ENCODE measurements at places on chromosomes 1 and 21.

DNA sequence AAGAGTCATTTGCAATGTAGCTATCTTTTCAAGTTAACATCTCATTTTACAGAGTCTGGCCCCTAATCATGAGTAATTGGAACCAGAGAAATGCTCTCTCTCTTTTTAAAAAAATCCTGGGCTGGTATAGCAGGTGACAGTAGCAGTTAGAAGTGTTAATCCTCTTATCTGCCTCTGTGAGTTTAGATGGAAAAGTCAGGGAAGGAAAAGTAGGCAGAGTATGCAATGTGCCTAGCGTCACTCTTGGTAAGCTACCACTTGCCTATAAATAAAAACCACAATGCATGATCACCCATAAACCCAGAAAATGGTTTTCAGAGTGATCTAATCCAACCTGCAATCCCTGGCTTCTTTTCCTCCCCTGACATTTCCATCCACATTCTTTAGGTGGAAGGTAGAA is 43.2 kb downstream of the UTP25 start:
- no peak for DNase-seq

GRCh38 chr21:45764792-45765191 is 121.3 kb downstream of the PCBP3 start:
- no peak for DNase-seq

DNA sequence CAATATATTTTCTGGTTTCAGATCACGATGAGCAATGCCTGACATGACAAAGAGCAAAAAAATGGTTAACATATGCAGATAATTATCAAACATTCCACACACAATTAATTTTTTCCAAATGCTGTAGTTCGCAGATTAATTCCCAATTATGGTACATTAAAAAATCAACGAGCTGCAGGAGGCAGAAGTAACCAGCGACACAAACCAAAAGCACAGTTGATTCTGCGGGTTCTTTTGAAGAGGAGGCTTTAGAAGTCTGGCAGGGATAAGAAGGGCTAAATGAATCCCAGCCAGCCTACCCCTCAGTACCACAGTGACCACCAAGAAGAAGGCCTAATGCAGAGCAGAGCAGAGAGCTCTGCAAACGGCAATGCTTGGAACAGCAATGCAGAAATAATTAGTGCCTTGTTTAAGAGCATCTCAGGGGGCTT is 17.0 kb upstream of the KNCN start:
- no peak for DNase-seq

DNA sequence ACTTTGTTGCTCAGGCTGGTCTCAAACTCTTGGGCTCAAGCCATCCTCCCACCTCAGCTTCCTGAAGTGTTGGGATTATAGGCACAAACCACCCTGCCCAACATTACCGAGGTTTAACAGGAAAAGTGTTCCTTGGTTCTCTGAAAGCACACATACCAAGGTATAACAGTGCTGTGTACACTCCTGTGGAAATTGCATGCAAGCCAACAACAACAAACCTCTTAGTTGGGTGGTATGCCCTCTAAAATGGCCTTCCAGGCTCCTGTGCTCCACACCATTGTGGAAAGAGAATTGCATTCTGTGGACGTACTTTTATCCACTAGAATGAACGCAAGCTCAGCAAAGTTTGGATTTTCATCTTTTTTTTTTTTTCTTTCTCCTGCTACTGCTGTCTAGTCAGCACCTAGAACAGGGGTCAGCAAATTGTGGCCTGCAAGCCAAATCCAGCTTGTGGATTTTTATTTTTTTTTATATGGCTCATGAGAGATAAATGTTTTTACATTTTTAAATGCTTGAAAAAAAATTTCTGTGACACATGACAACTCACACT is 192.2 kb upstream of the TNR start:
- DNase-seq: no peak

DNA sequence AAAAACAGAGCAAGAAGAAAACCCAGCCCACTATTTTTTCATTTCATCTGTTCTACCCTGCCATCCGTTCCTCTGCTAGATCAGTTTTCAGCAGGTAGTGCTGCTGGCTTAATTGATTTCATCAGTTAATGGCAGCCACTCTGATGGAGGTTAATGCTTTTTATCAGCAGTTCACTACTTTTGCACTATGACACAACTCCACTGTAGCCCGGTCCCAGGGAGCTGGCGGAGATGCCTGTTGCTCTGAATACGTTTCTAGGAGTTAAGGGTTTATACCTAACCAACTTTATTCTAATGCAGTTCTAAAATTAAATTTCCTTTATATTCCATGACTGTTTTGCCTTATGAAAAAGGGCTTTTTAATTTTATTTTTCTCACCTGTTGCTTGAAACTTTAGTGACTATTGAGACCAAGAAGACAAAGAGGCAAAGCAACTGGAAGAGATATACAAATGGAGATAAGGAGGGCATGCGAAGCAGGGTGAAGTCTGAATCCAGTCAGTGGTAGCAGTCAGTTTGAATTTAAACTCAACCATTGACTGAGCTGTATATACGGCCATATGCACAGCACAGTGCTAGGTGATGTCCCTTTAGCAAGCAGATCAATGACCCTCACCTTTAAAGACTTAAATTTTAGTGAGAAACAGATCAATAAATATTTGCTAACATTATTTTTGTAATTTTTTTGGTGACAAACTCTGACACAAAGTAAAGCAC is 477.9 kb downstream of the LMO4 start:
- no peak for DNase-seq

DNA sequence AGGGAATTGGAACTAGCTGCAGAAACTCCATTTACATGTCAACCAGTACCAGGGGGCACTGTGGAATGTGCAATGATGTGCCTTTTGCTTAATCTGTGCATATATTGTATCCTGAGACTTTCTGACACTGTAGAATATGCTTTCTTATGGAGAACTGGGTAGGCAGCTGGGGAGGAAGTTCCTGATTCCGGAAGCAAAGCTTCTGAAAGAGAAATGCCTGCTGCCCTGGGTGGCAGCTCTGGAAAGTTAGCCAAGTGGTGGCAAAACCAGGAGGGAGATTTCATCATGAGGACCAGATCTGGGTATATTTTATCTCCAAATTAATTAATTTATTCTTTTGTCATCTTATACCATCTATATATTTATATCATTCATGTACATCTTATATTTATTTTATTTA is 116.7 kb downstream of the XCL2 start:
- no peak for DNase-seq

- no peak for DNase-seq
Measured at GRCh38 chr1:167477986-167478385, 40.3 kb downstream of the CD247 start.

- no peak for DNase-seq
Measured at GRCh38 chr1:21874778-21875547, 62.1 kb downstream of the HSPG2 start.

DNA sequence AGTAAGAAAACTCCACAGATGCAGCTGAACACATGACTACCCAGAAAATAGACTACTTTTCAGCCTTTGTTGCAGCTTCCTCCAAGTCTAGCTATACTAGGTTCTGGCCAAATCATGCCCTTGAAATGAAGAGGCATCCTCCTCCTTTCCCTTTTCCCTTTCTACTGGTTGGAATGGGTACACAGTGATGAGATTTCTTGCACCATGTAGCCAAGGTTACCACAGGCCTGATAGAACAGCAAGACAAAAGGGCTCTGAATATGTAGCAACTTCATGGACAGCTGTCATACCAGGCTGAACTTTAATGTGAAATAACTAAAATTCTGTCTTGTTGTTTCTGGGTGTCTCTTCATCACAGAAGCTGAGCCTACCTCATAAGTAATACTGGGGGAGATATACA is 146.5 kb downstream of the PDE4B start:
- DNase-seq: no peak

DNA sequence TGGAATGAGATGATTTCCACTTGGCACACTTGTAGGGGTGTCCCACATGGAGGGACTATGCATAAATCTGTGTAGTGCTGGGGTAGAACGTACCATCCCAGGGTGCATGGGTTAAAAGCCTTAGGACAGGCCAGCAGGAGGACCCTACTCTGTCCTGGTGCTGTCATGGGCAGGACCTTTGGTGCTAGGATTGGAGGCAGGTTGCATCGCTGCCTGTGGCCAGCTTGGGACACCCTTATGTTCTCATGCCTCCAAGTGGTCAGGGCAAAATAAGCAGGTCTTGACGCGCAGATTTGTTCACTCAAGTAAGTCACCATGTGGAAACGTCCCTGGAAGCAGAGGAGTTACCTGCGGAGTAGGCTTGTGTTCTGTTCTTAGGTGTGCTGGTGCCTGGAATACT is 49.5 kb upstream of the RAB3GAP2 start:
- DNase-seq: no peak

DNA sequence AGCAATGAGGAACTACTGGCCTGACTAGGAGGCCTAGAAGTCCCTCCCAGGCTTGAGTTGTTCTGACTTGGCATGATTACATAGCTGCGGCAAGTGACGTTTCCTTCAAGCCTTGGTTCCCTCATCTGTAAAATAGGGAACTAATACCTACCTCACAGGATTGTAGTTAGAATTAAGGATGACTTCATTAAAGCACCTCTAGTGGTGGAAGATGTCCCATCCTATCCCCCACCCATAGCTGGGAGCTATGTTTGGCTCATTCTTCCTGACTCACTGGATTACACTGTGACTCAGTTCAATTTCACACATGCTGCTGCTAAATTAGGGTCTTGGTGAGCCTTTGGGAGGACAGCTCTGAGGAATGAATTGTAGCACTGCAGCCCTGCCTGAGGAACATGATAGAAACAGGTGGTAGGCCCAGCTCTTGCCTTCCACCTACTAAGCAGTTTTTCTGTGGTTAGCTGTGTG is 6.0 kb upstream of the SHISA4 start:
- no peak for DNase-seq

DNA sequence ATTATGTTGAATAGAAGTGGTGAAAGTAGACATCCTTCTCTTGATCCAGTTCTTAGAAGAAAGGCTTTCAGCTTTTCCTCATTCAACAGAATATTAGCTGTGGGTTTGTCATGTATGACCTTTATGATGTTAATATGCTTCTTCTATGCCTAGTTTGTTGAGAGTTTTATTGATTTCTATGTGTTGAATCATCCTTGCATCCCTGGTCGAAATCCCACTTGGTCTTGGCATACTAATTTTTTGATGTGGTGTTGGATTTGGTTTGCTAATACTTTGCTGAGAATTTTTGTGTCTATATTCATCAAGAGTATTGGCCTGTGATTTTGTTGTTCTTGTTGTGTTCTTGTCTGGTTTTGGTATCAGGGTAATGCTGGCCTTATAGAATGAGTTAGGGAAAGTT is 20.9 kb downstream of the CD55 start:
- DNase-seq: no peak

DNA sequence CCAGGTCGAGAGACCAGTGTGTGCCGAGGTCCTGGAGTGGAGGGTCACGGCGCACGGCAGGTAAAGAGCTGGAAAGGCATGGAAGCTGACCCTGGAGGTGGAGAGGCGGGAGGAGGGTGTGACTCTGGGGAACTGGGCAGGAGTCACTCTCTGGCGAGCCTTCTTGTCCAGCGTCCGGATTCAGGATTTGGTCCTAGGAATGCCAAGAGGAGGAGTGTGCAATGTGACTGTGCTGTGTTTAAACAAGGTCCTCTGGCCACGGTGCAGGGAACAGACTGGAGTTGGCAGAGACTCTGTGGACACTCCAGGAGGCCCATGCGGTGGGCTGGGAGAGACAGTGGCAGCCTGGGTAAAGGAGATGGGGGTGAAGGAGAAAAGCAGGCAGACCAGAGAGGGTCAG is 64.2 kb upstream of the CASZ1 start:
- no peak for DNase-seq

GRCh38 chr21:39220150-39220549 is 36.9 kb upstream of the PSMG1 start:
- DNase-seq: no peak

GRCh38 chr1:163085904-163086268 is 16.7 kb downstream of the RGS4 start:
- no peak for DNase-seq

DNA sequence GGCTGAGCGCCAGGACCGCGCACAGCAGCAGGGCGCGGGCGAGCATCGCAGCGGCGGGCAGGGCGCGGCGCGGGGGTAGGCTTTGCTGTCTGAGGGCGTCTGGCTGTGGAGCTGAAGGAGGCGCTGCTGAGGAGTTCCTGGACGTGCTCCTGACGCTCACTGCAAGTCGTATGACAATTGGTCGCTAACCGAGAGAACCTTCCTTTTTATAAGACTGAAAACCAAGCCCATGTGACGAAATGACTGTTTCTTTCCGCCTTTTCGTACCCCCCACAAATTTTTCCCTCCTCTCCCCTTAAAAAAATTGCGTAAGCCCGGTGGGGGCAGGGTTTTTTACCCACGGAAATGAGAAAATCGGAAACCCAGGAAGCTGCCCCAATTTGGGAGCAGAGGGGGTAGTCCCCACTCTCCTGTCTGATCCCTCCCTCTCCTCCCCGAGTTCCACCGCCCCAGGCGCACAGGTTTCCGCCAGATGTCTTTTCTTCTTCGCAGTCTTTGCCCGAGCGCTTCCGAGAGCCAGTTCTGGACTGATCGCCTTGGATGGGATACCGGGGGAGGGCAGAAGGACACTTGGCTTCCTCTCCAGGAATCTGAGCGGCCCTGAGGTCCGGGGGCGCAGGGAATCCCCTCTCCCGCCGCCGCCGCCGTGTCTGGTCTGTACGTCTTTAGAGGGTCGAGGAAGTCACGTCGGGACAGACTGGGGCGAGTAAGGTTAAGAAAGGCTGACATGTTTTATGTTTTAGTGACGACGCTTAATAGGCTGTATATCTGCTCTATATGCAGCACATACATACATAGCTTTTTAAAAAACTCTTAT is at the start of gene PTGS2:
Gene PTGS2, minus strand, starts transcription at position 179 of the 817 bp plus-strand sequence. Its CDS starts 133 bp downstream, at position 46.
- peak; percentile 17 for DNase-seq

DNA sequence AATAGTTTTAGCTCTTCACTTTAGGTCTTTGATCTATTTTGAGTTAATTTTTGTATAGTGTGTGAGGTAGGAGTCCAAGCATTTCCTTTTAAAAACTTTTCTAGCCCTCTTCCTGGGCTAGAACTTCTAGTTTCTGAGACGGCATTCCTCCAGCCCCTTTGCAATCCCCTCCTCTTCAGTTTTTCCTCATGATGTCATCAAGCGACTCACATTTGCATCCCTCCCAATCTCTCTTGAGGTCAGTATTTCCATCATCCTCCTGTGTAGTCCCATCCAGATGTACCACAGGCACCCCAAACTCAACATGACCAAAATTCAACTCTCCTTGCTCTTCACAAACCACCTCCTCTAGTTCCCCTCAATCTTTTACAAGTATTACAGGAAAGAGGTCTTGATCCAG is 10.7 kb downstream of the HMGN2 start:
- DNase-seq: no peak

GRCh38 chr1:226404063-226404903 is 3.6 kb downstream of the PARP1 start:
- no peak for DNase-seq

- no peak for DNase-seq
Measured at GRCh38 chr1:62309906-62310305, 9.3 kb downstream of the KANK4 start.

GRCh38 chr1:170520601-170521000 is 11.4 kb upstream of the GORAB start:
- DNase-seq: no peak

DNA sequence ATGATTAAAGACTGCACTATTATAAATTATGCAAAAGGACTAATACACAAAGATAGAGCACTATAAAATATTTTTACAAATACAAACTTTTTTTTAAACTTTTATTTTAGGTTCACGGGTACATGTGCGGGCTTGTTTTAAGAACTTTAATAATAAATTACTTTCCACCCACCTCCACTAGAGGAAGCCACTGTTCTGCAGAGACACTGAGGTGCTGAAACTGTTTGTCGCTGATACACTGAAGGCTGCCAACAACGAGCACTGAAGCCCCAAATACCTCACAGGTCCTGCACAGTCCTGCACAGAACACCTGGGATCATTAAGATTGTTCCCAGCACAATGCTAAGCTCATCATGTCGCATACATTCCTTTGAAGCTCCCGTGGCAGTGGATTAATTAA is 19.9 kb downstream of the COA6 start:
- DNase-seq: no peak

- DNase-seq: no peak
Measured at GRCh38 chr1:201542309-201543035, 3.5 kb downstream of the NAV1 start.
